Tibial artery (tissue), 4 donors: ENCODE measurements at places on chromosomes 2 and 18.

DNA sequence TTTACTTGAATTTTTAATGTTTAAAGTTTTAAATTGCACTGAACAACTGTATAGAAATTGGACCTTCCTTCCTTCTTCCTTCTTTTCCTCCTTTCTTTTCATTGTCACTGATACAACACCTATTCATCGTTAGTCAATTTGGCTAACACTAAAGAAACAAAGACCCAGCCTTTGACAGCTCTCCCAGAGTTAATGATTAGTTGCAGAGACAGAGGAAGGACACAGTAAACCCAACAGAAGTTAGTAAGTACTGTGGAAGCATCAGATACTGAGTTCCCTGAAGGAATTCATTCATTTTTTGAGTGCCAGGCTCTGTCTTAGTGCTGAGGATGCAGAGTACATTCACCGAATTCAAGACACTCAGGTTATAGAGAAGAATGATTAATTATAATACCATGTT lies 77.9 kb upstream of the RAB27B start:
- no peak for DNase-seq

- no peak for DNase-seq
Measured at GRCh38 chr2:130385709-130386108, 29.9 kb downstream of the PTPN18 start.

DNA sequence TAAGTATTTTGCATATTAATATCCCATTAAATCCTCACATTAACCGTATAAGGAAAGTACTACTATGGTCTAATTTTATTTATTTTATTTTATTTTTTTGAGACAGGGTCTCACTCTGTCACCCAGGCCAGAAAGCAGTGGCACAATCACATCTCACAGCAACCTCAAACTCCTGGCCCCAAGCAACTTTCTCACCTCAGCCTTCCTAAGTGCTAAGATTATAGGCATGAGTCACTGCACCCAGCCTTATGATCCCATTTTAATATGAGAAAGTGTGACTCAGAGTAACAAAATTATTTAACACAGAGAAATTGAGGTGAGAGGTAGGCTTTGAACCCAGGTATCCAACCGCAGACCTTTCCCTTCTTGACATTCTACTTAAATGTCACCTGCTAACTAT lies 330.0 kb upstream of the POU3F3 start:
- DNase-seq = no peak

DNA sequence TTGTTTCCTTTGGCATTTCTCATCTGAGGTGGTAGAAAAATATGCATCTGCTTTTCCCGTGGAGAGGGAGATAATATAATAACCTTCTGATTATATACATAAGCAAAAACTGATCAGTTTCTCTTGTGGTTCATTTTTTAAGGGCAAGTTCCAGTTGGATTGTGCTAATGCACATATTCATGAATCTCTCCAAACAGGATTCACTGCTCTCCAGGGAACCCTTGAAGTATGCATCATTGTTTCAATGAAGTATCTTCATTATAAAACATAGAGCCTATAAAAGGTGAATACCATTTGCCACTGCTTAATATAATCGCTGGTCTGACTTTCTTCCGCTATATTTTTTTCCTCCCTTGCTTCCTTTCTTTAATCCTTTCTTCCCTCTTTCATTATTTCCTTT lies 384.7 kb downstream of the FIGN start:
- DNase-seq = no peak

DNA sequence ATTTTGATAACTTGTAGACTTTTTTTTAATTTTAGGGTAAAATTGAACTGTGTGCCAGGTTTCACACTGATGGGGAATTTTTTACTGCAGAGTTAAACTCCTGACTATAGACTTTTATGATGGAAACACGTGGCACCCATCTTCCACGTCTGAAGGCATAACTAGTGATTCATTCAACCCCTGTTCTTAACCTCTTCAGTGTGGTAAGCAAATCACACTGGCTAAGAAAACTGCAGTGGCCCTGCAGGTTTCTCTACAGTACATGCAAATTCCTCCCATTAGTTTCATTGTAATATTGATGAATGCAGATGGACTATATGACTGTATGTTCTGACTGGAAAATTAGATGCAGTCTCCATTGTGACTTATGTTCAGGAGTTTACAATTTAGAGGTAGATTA lies 47.2 kb downstream of the SMAD4 start:
- DNase-seq = no peak

DNA sequence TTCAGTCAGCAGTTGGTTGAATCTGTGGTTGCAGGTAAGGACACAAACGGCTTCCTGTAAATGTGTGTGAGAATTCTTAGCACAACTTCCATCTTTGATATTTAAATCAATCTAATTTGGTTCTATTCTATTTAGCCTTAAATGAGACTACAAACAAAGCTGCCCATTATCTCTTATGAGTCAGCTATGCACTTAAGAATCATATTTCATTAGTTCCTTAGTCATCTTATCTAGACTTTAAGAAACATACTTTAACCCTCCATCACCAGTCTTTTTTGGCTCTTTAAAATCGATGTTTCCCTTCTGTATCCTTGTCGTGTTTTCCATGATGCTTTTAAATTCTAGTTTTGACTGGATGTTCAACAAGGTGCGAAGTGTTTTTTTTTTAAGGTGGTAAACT lies 114.4 kb upstream of the TMEM200C start:
- no peak for DNase-seq

DNA sequence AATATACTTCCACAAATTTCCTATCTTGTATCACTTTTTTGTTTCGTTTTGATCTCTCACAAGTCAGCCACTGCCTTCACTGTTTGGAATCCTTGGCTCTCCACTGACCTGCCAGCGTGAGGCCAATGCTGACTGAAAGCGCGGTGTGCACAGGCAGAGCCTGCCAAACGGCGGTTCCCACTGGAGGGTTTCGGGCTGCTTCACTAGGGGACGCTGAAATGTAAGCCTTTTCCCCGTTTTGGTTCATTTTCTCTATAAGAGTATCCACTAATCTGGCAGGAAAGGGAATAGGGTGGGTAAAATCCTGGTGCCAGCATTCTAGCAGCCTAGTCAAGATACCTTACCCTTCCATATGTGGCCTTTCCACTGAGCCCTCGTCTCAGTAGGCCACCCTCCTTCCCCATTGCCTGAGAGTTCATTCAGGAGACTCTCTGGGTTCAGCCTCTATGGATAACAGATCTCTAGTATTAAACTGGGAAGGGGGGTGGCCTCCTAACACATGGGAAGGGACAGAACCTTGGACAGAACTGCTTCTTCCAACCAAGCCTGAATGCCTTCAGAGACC lies 91.5 kb downstream of the DYM start:
- DNase-seq = no peak

DNA sequence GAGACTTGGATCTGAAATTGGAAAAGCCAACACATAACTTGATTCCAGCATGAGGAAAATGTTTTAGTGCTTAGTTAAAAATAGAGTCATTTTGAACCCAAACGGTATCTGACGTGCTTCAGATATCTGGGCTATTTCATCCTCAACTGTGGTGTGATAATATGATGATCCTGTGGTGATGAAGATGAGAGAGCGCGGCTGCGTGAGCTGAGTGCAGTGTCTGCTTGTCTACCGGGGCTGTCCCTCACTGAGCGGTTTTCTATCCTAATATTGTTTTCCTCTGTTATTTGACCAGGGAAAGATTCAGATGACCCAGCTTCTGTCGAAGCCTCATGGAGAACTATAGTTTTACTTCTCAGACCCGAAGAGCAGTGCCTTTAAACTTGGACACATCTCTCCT lies 5.8 kb downstream of the TWIST2 start:
- no peak for DNase-seq

GRCh38 chr2:127045792-127046501 lies 61.0 kb downstream of the BIN1 start:
- peak; percentile 63 for DNase-seq

- DNase-seq = no peak
Measured at GRCh38 chr18:45611943-45612342, 3.3 kb upstream of the SLC14A2 start.

GRCh38 chr2:191922736-191923651 lies 76.1 kb upstream of the CAVIN2 start:
- DNase-seq = no peak

DNA sequence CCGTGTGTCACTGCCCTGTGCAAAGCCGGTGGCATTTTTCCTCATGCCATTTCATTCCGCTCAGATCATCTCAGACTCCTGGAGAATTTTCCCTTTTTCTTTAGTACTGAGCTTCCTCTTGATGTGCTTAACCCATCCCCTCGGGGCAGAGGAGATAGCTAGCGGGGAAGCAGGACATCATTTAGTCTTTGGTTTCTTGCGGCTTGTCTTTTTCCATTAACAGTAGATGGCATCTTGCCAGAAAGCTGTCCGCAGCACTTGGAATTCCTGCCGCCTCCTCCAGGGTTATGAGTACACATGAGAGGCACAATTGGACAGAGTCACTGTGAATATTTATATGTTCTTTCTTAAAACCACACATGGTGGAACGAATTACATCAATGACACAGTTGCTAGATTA lies 226.6 kb downstream of the ALPK2 start:
- DNase-seq = no peak

DNA sequence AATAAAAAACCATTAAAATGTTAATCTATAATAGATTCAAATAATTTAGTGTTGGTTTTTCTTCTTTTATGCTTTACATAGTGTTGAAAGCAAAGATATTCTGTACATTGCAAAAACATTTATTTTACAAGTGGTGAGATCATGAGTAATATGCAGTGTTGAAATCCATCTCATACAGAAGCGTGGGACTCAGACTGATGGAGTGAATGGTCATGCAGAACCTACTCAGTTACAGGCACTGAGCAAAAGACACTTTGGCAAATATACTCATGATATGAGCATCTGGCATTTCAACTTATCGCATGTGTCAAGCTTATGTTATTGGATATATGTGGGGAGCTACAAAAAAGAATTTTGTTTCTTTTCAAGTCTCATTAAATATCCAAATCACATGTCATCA lies 620.2 kb upstream of the NETO1 start:
- no peak for DNase-seq

- DNase-seq = no peak
Measured at GRCh38 chr2:20103530-20103929, 52.1 kb upstream of the LAPTM4A start.

GRCh38 chr2:98009887-98010760 lies 14.4 kb upstream of the TMEM131 start:
- DNase-seq = no peak

DNA sequence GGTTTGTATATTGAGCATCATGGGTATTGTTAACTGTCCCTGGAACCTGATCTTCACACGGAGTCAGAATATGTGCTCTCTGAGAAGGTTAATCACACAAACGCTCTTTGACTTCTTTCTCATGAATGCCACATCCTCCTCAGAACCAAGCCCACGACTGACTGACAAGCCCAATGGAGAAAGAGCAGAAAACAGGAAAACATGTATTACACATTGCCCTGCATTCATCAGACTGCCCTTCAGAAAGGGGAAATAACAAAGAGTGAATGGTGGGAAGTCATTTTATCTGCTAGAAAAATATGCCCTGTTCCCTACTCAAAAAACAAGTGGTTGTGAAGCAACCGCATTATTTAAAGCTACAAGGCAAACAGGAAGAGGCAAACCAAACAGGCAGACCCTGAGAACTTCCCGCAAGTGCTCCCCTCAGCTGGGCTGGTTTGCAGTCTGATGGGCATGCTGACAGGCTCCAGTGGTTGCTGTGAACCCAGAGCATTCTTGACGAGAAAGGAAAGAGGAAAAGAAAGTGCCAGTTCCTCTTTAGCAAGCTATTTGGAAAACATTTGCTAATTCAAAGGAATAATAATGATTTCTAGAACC lies 172.9 kb upstream of the SETBP1 start:
- peak; percentile 67 for DNase-seq

DNA sequence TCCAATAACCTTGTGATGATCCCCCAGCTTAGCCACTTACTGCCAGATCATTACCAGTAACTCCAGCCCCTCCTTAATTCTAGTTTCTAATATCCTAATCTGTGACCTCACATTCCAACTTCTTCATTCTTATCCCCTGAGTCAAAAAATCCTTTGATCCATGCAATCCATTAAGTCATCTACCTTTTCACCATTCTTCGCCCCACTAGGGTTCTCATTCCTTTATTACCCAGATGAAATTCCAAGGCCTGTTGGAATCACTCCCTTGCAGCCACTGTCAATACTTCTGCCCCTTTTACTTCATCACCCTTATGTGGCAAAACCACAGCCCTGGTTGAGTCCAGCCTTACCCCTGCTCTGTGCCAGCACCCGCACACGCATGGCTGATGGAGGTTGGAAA lies 20.3 kb upstream of the IL36G start:
- DNase-seq = no peak

GRCh38 chr2:146734821-146735190 lies 1110.0 kb upstream of the ACVR2A start:
- no peak for DNase-seq
